ENCODE measurements at places on chromosomes 2 and 18. TPM values are rescaled to one million over a fixed set of nuclear protein-coding genes. Genes with fewer than 3 reads are reported as not detected.
A peak's percentile ranks its signal among the peaks of the same experiment; 100 is the strongest.

GRCh38 chr18:3429121-3429520 is 20.9 kb upstream of the TGIF1 start:
- no peaks in the 10 kb centered on the region for H3K4me1 ChIP-seq
- H3K36me3 ChIP-seq: no peaks in the 10 kb centered on the region
- no peak for DNase-seq
- H3K27me3 ChIP-seq: no peaks in the 10 kb centered on the region
- no peak overlapping the region for H3K27ac ChIP-seq

DNA sequence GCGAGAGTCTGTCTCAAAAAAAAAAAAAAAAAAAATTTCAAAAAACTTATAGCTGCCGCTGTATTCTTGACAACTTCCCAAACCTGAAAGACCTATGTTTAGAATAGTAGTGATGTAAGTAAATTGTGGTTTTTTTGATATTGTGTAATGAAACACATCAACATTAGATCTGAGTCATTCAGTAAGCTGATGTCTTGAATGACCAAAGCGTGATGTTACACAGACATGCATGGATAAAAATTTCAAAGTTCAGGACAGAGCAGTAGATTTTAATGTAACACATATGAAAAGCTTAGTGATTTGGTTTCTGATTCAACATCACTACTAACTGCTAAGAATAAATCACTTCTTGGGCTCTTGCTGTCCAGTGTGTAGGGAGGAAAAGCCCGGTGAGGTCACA is 69.3 kb upstream of the MEX3C start:
- H3K4me1 ChIP-seq: no peaks in the 10 kb centered on the region
- no peak for DNase-seq
- no peaks in the 10 kb centered on the region for H3K36me3 ChIP-seq
- no peak overlapping the region for H3K4me3 ChIP-seq
- H3K27me3 ChIP-seq: no peaks in the 10 kb centered on the region

GRCh38 chr18:34493566-34494358 is 216.3 kb upstream of the DTNA start:
- peak overlapping the region; percentile 94 for H3K27ac ChIP-seq
- no peaks in the 10 kb centered on the region for H3K36me3 ChIP-seq
- H3K27me3 ChIP-seq: no peaks in the 10 kb centered on the region

GRCh38 chr18:63297687-63298399 is 21.7 kb downstream of the BCL2 start:
- no peaks in the 10 kb centered on the region for H3K36me3 ChIP-seq
- no peak overlapping the region for H3K27ac ChIP-seq
- DNase-seq: no peak
- no peaks in the 10 kb centered on the region for H3K4me1 ChIP-seq

GRCh38 chr18:24195296-24196053 is 56.6 kb downstream of the CABYR start:
- no peak overlapping the region for H3K4me3 ChIP-seq
- no peak overlapping the region for H3K27ac ChIP-seq
- H3K4me1 ChIP-seq: no peaks in the 10 kb centered on the region

GRCh38 chr18:46406539-46406932 is 250.5 kb downstream of the LOXHD1 start:
- no peak for DNase-seq
- H3K27ac ChIP-seq: no peak overlapping the region
- H3K4me3 ChIP-seq: no peak overlapping the region
- no peaks in the 10 kb centered on the region for H3K4me1 ChIP-seq
- H3K36me3 ChIP-seq: no peaks in the 10 kb centered on the region
- H3K27me3 ChIP-seq: no peaks in the 10 kb centered on the region

- no peak overlapping the region for H3K4me3 ChIP-seq
- H3K4me1 ChIP-seq: peaks cover 7% of the 10 kb centered on the region
- H3K36me3 ChIP-seq: no peaks in the 10 kb centered on the region
- no peaks in the 10 kb centered on the region for H3K27me3 ChIP-seq
Measured at GRCh38 chr2:25725877-25726276, 52.5 kb upstream of the DTNB start.

GRCh38 chr18:23037646-23038045 is 97.6 kb upstream of the CABLES1 start:
- no peaks in the 10 kb centered on the region for H3K4me1 ChIP-seq
- H3K27me3 ChIP-seq: no peaks in the 10 kb centered on the region
- H3K36me3 ChIP-seq: no peaks in the 10 kb centered on the region
- no peak overlapping the region for H3K4me3 ChIP-seq
- H3K27ac ChIP-seq: no peak overlapping the region

GRCh38 chr2:173884025-173884802 is 81.0 kb downstream of the SP3 start:
- no peaks in the 10 kb centered on the region for H3K36me3 ChIP-seq
- peak; percentile 70 for DNase-seq
- H3K4me1 ChIP-seq: no peaks in the 10 kb centered on the region
- no peaks in the 10 kb centered on the region for H3K27me3 ChIP-seq
- H3K27ac ChIP-seq: no peak overlapping the region

GRCh38 chr18:10169064-10169562 is 255.3 kb downstream of the VAPA start:
- no peaks in the 10 kb centered on the region for H3K27me3 ChIP-seq
- H3K4me3 ChIP-seq: no peak overlapping the region
- peaks cover 6% of the 10 kb centered on the region for H3K4me1 ChIP-seq
- H3K36me3 ChIP-seq: no peaks in the 10 kb centered on the region
- no peak overlapping the region for H3K27ac ChIP-seq

GRCh38 chr2:144183727-144184126 is 336.2 kb downstream of the ZEB2 start:
- no peaks in the 10 kb centered on the region for H3K4me1 ChIP-seq
- H3K27ac ChIP-seq: no peak overlapping the region
- peak; percentile 2 for DNase-seq
- no peak overlapping the region for H3K4me3 ChIP-seq
- no peaks in the 10 kb centered on the region for H3K36me3 ChIP-seq

- no peak for DNase-seq
- no peak overlapping the region for H3K27ac ChIP-seq
- H3K27me3 ChIP-seq: no peaks in the 10 kb centered on the region
- no peaks in the 10 kb centered on the region for H3K36me3 ChIP-seq
- H3K4me3 ChIP-seq: no peak overlapping the region
Measured at GRCh38 chr2:120934574-120935338, 199.1 kb downstream of the GLI2 start.

DNA sequence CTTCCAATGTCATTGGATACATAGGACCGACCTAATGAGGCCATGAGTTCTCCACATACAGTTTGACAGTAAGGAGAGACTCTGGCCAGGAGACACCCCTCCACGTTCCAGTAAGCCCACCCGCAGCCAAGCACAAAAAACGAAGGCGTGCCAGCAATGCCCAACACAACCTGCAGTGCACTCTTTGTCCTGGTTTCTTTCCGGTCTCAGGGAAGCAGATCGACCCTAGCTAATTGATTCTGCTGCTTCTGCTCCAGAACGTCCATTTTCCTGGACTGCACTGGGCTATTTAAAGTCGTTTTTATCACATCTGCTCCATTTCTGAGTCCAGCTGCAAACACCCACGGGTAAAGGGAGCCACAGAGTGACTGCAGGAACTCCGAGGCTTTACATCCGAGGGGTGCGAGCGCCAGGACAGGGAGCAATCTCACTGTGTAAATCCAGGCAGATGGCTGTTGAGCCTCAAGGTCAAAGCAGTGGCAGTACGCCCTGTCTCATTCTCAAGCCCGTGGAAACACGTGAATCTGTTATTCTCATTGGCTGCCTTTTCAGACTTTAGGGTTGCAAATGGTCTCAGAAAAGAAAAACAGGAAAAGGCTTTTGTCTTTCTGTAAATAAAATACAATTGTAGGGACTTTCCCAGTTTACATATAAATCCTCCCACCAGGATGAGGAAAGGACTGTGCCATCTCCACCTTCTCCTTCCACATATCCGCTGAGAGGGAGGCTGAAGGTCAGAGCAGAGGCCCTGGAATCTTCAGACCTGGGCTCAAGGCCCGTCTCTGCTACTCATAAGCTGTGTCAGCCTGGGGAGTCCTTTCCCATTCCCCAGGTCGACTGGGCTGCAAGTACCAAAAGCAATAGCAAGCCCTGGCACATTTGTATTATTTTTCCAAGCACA is 40.7 kb downstream of the TMEM163 start:
- H3K27me3 ChIP-seq: no peaks in the 10 kb centered on the region
- no peak overlapping the region for H3K4me3 ChIP-seq
- DNase-seq: peak; percentile 84
- H3K27ac ChIP-seq: peak overlapping the region; percentile 84

DNA sequence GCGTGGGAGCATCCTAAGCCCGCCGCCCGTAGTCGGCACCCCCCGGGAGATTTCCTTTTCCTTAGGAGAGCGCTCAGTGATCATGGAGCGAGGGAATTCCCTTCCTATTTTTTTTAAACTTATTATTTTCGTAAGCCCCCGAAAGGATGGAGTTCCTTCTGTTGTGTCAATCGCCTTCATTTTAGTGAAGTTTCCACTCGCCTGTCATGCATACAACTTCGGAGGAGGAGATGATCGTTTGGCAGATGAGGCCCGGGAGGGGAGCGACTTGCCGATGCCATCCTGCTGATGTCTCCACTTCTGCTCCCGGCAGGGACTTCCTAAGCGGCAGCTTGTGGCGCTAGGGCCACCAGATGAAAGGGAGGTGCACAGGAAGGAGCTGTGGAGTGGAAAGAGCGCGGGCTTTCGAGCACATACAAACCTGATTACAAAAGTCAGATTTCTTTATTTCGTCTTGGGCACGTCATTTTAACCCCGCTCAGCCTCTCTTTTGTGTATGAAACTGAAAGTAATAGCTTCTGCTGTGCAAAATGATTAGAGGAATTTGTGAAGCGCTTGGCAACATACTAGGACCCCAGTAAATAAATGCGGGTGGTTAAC is at the start of gene ADGRF3:
Gene ADGRF3, minus strand, starts transcription at position 336 of the 600 bp plus-strand sequence. CDS start 555 bp downstream, outside the sequence.
- DNase-seq: peak; percentile 49
- H3K4me3 ChIP-seq: peak within 1 kb of the TSS; percentile 67
- H3K4me1 ChIP-seq: peaks cover 29% of the 10 kb centered on the region

GRCh38 chr2:129277585-129277981 is 701.9 kb upstream of the RAB6C start:
- no peak for DNase-seq
- no peaks in the 10 kb centered on the region for H3K27me3 ChIP-seq
- H3K4me3 ChIP-seq: no peak overlapping the region
- no peaks in the 10 kb centered on the region for H3K4me1 ChIP-seq
- H3K36me3 ChIP-seq: no peaks in the 10 kb centered on the region

GRCh38 chr2:236089271-236090026 is 78.7 kb downstream of the GBX2 start:
- no peak overlapping the region for H3K27ac ChIP-seq
- no peak for DNase-seq
- no peaks in the 10 kb centered on the region for H3K36me3 ChIP-seq
- H3K4me1 ChIP-seq: no peaks in the 10 kb centered on the region
- H3K4me3 ChIP-seq: no peak overlapping the region

DNA sequence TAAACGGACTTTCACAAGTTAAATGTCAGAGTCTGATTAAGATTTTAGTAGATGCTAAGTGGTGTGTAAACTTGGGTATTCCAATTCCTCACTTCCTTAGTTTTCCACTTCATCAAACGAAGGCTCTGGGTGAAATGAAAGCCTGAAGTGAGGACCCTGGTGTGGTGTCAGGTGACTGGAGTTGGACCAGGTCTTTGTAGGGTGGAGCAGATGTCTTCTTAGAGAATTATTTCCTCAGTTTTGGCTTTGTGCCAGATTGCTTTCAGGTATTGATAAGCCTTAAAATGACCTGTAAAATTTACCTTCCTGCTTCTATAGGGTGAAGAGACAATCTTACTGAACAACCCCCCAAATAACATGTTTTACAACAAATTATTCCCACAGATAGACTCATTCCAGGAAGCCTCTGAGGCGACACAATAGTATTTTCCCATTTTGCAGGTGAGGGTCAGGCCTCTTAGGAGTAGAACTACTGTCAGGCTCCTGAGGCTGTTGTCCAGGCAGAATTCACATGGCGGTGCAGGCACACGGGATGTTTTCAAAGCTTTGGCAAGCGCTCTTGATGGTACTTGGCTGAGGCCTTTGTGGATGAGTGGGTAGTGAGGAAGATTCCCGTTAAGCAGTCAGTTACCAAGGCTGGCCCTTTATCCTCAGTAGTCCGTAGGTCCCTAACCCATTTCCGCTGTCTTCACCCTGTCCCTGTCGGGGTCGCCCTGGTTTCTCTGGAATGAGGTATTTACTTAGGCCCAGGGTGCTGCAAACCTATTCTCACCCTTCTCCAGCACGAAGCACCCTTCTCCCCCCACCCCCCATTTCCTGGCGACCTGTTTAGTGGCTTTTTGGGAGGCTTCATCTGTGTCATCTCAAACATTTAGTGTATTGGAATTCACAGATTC is 6.6 kb downstream of the RPS7 start:
- H3K27me3 ChIP-seq: no peaks in the 10 kb centered on the region
- peaks cover 47% of the 10 kb centered on the region for H3K4me1 ChIP-seq
- no peak overlapping the region for H3K27ac ChIP-seq
- no peak overlapping the region for H3K4me3 ChIP-seq
- no peaks in the 10 kb centered on the region for H3K36me3 ChIP-seq

GRCh38 chr2:234339011-234339410 is 157.9 kb downstream of the ARL4C start:
- no peaks in the 10 kb centered on the region for H3K36me3 ChIP-seq
- no peaks in the 10 kb centered on the region for H3K27me3 ChIP-seq
- peaks cover 5% of the 10 kb centered on the region for H3K4me1 ChIP-seq
- no peak overlapping the region for H3K4me3 ChIP-seq

- no peak overlapping the region for H3K4me3 ChIP-seq
- no peaks in the 10 kb centered on the region for H3K4me1 ChIP-seq
- H3K27ac ChIP-seq: no peak overlapping the region
Measured at GRCh38 chr2:24065341-24065740, 10.8 kb downstream of the SF3B6 start.

DNA sequence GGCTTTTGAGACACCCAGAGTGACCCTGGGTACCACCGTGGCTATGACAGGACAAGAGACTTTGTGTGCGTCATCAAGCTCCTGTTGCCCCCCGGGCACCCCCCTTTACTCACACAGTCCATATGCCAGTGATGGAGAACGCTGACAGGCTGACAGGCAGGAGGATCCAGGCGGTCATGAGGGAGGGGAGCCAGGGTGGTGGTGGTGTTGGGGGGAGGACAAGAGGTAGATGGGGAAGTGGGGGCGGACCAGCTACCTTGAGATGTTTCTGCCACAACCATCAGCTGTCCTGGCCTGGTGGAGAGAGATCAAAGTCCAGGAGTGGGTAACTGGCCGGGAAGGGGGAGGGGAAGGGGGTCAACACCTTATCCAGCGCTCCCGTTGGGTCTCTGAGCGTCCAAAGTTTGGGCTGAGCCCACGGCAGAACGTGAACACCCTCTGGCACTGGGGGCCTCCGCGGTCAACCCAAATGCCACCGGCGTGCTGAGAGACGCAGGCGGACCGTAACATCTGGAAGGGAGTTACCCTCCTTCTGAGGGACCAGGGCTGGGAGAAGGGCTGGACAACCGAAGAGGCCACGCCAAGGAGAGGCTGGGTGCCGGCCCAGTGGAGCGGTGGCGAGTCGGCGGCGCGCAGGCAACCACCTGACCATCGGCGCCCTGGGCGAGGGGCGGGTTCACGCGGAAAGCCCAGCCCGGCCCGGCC is 575 bp downstream of the TMEM150A start:
- no peaks in the 10 kb centered on the region for H3K27me3 ChIP-seq
- H3K4me1 ChIP-seq: peaks cover 79% of the 10 kb centered on the region
- peak overlapping the region; percentile 71 for H3K4me3 ChIP-seq
- H3K27ac ChIP-seq: peak overlapping the region; percentile 85
- peaks cover 3% of the 10 kb centered on the region for H3K36me3 ChIP-seq
- peak; percentile 77 for DNase-seq

Gene DPP10
- 3.1 TPM for total RNA-seq

Gene PROM2
- 31.6 TPM for total RNA-seq

Gene POTEI
- total RNA-seq: under 0.01 TPM

Gene PDE11A
- 2.6 TPM for total RNA-seq

Gene GKN1
- total RNA-seq: not detected

Gene MOB1A
- total RNA-seq: 26.7 TPM

Gene KATNAL2
- total RNA-seq: 12.2 TPM

Gene COL3A1
- 54.7 TPM for total RNA-seq

Gene SFTPB
- total RNA-seq: not detected

Gene THSD7B
- 0.33 TPM for total RNA-seq

Gene NTSR2
- total RNA-seq: not detected

Gene FOXI3
- total RNA-seq: not detected

Data from body of pancreas (tissue), 4 donors.